ENCODE measurements at places on chromosomes 2 and 18.

DNA sequence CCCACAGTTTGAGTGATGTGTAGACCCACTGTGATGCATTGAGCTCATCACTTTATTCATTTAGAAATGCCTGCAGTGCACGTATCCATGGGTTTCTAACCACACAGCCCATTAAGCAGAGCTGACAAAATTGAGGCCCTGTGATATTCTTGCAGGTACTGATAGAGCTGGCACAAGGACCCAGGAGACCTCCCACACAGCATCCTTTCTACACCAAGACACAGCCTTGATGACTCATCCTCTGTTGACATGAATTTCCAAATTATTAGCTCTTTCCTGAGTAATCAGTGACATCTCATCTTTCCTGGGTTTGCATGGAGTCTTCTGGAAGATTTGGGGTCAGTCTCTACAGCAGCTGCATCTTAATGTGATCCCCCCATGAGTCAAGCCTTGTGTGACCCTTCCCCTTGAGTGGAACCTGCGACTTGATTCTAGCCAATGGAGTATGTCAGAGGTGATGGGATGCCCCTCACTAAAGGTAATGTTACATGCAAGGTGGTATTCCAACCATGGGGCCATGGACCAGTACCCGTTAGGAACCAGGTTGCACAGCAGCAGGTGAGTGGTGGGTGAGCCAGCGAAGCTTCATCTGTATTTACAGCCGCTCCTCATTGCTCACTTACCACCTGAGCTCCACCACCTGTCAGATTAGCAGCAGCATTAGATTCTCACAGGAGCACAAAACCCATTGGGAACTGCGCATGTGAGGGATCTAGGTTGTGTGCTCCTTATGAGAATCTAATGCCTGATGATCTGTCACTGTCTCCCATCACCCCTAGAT is 181.1 kb upstream of the ARL4C start:
- DNase-seq, result peak; percentile 14

DNA sequence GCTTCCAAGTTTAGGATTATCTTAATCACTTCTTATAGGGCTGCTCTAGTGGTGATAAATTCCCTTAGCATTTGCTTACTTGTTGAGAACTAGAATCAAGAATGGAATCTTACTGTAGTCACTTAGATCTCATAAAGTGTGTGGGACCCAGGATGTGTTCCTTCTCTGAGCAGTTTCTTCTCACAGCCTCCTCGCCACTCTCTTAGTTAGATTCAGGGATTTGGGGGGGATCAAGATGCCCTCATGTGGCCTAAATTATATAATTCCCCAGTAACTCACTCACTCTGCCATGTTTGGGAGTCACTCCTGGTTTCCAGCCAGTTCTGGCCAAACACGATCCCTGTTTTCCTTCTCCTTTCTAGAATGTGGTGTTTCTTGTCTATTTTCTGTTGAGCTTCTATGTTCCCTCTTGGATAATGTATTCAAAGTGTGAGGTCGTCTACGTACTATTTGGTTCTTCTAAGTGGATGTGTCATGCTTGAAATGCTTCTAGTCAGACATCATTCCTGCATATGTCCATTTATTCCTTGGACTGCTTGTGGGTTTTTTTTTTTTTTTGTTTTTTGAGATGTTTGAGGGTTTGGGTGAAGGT is 414.9 kb upstream of the SYT4 start:
- no peak for DNase-seq

DNA sequence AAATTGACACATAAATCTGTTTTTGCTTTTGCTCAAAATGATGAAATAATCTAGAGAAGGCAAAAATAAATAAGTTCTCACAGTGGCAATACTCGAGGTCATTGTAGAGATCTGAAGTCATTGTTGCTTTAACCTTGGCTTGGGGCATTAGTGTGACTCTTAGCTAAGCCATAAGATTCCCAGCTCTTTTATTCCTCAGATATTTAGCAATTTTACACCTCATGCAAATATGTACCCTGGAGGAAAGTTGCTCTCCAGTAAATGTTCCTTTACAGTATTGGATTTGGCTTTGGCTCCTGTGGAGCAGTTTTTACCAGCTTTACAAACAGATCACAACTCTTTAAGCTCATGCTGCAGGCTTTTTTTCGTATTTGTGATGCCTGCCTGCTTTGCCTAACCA is 134.2 kb upstream of the NABP1 start:
- DNase-seq, result no peak

- DNase-seq, result no peak
Observed at GRCh38 chr2:219469186-219469724, 29.4 kb upstream of the GMPPA start.

DNA sequence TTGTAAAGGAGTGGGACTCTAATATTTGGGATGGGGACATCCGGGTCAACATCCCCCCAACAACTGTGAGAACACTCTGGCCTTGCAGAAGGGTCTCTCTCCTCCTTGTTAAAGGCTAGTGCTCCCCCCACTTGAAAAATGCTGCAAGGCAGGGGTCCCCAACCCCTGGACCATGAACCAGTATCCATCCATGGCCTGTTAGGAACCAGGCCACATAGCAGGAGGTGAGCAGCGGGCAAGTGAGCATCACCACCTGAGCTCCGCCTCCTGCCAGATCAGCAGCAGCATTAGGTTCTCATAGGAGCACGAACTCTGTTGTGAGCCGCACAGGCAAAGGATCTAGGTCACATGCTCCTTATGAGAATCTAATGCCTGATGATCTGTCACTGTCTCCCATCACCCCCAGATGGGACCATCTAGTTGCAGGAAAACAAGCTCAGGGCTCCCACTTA is 243.9 kb upstream of the ID2 start:
- DNase-seq, result no peak

DNA sequence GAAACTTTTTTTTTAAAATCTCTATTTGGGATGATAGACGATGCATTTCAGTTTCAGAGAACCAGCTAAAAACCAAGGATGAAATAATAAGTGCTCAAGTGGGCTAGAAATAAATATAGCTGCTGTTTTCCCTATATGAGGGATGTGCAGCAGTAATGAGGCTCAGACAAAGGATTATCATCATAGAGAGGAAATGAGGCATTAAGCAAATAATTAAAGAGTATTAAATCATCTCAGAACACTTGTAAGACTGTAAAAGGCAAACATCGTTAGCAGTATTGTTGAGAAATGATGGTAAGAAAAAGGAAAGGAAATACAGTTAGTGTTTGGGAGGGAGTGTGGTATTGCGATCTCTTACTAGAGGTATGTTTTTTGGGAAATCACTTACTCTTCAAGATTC is 233.5 kb downstream of the TGIF1 start:
- no peak for DNase-seq

- DNase-seq, result no peak
Observed at GRCh38 chr2:28182348-28182747, 210.3 kb upstream of the FOSL2 start.

- DNase-seq, result no peak
Observed at GRCh38 chr2:133503323-133503722, 64.9 kb downstream of the NCKAP5 start.

All from NCI-H1436 treated with DMSO at 0.1 percent for 48 hours (cell line).